ENCODE measurements at places on chromosomes 1 and 21. TPM values are rescaled to one million over a fixed set of nuclear protein-coding genes. Genes with fewer than 3 reads are reported as not detected.

Gene SPATA17
- total RNA-seq = 0.51 TPM

GRCh38 chr1:160459056-160459455 is 58.7 kb downstream of the VANGL2 start:
- DNase-seq = no peak

DNA sequence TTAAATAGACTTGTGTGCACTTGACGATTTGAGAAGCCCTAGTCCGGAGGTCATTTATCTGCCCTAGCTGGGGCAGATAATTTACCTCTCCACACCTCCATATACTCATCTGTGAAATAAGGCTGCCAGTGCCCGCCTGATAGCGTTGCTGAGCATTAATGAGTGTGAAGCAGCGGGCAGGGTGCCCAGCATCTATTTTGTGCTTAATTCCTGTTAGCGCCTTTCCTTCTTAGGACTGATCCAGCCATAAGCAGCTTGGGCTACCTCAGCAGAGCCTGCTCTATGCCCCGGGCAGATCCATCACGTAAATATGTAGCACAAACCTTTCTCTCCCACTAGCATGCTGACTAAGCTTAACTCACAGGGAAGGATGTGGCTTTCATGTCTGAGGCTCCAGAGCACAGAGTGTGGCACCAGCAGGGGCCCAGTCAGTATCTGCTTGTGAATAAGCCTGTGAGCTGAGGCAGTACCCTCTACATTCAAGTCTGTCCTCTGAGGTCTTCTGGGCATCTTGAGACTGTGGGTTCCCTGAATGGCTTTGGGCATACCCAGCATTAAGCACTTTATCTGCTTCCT is 21.5 kb upstream of the RNF187 start:
- no peak for DNase-seq

DNA sequence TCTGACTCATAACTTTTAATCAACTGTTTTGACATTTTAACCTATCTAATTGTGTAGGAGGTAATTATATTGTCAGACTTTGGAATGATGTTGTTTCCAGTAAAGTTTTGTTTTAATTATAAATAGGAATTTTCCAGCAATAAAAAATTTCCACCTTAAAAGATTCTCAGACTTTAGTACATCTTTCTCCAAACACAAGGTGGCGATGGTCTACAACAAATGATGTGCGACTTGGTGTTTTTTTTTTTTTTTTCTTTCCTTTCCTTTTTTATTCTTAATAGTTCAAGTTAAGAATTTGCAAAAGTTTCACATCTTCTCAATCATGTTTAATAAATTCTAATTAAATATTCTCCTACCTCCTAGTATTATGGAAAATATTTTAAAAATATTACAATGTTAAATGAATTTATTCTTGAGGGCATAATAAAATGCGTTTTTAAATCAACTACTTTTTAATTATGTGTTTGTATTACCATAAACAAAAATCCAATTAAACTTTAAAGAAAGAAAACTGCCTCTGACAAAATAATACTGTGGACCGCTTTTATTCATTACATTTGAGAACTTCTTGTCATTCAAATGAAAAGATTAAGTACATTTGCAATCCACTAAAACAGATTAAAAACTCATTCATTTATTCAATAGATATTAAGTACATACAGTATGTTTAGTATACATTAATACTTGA is 4.4 kb upstream of the ADAMTS1 start:
- no peak for DNase-seq

GRCh38 chr1:206797534-206798383 is 25.5 kb upstream of the IL10 start:
- DNase-seq = no peak

DNA sequence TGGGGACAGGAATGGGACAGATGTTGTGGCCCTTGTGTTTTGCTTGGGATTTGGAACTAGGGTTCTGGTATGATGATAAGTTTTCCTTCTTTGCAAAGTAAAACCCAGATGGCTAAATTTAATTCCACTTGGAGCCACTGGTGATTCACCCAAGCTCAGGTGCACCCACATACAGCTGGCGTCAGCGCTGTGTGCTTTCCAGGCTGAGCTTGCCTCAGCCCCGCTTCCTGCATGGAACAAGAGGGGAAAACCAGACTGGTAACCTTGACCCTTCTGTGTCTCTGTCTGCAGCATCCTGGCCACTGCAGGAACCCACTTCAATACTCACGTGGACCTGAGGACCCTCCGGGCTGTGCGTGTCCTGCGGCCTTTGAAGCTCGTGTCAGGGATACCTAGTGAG is 94.2 kb downstream of the CACNA1E start:
- DNase-seq = no peak

Gene TIE1
- total RNA-seq = 46.6 TPM

GRCh38 chr1:8095584-8095983 is 69.5 kb upstream of the ERRFI1 start:
- no peak for DNase-seq

Gene CRP
- total RNA-seq = 0.33 TPM

- DNase-seq = no peak
Observed at GRCh38 chr1:11156441-11156840, 32.7 kb upstream of the ANGPTL7 start.

GRCh38 chr1:113714606-113715269 is 44.5 kb downstream of the PHTF1 start:
- DNase-seq = no peak

- no peak for DNase-seq
Observed at GRCh38 chr1:23422941-23423340, 1.6 kb downstream of the TCEA3 start.

Gene ZNF678
- total RNA-seq = 6.2 TPM

Gene LRP8
- 5.7 TPM for total RNA-seq

GRCh38 chr1:156901966-156902915 is 8.7 kb downstream of the PEAR1 start:
- DNase-seq = no peak

Gene OPRD1
- total RNA-seq = not detected

DNA sequence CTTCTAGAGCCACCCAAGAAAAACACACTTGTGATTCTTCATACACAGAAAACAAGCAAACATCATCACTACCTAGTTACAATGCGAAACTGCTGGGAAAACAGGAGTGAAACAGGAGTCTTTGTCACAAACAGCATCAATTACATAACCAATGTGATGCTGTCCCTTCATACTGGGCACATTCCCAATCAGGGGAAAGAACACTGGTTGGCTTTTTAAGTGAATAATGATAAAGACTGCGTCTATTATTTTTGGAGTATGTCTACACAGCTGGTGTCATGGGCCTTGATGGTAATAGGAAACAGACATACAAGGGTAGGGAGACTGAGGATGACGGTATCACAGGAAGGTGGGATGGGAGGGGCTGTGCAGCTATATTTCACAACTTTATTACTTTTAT is 43.3 kb downstream of the SIPA1L2 start:
- no peak for DNase-seq

Gene OR2AK2
- not detected for total RNA-seq

Gene S100A14
- not detected for total RNA-seq

GRCh38 chr21:44773291-44773932 is 28.2 kb downstream of the UBE2G2 start:
- no peak for DNase-seq

DNA sequence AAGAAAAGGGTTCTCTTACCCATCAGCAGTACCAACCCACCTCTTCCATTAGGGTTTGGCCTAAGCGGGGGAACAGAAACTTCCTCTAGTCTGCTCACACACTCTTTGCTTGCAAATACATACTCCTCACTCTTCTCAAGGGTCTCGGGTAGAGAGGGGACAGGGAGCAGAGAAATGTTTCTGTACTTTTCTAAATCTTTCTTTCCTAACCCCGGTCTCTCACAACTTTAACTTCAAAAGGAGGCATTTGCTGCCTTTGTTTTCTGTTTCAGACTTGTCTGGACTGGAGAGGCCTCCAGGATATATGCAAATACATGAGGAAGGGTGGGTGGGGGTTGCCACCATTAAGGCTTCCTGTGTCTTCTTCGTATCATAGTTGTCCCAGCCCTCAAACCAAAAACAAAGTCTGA is 10.5 kb upstream of the LAX1 start:
- no peak for DNase-seq

Gene CCDC181
- total RNA-seq = 0.51 TPM

DNA sequence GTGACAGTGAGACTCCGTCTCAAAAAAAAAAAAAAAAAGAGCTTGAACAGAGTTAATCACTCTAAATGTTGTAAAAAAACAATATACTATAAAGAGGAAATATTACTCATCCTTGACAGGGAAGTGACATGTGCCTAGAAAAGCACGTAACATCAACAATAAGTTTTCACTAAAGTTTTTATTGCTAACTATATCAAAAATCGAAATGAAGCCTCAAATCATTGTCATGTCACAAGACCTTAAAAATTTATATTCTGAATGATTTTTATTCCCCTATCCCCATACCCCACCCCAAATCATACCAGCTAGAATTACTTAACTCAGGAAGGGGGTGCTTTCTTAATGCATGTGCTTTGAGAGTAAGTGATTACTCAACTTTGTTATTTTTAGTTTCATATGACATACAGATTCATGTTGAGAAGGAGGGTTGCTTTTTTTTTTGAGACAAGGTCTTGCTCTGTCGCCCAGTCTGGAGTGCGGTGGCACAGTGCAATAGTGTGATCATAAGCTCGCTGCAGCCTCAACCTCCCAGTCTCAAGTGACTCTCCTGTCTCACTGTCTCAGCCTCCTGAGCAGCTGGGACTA is 53.6 kb upstream of the MUTYH start:
- no peak for DNase-seq

- DNase-seq = no peak
Observed at GRCh38 chr1:106899644-106900043, 156.8 kb upstream of the PRMT6 start.

DNA sequence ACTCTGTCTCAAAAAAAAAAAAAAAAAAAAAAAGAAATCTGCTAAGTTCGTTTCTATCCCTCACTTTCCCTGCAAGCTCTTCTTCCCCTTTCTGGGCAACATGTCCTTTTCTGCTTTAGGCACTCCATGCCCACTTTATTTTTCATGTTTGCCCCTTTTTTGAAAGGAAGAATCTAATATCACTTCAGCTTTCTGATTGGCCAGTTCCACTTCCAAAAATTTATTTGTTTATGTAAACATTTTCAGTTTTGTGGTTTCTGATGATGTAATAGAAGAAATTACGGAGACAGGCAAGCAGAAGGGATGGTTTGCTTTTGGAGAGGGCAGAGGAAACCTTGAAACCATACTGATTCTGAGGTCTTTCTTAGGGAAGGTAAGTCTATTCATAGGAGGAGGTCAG is 15.1 kb downstream of the IFNAR1 start:
- no peak for DNase-seq

Gene TSEN15
- 32.5 TPM for total RNA-seq

DNA sequence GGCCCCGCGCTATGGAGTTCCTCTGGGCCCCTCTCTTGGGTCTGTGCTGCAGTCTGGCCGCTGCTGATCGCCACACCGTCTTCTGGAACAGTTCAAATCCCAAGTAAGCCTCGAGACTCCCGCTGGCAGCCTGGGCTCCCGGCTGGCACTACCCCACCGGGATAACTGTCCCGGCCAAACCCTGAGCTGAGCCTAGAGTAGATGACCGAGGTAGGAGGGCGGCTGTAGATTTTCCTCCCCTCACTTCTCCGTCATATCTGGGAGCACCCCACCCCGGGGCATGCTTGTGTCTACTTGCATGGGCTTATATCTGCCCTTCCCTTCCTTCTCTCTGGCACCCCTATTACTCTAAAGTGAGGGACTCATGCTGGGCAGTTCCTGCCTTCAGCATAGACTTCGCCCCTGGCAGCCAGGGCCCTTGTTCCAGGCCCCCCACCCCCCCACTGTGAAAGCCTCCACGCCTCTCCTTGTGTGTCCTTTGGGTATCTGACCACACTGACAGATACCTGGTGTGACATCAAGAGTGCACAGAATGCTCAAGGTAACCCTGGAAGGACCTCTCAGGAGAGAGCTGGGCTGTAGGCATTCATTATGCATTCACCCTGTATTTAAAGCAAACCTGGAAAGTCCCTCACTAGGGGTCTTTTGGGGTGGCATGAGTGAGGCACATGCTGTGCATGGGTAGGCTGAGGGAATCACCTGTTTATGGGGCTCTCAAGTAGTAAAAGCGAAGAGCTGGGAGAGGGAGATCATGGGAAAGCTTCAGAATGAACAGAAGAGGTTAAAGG is 485 bp downstream of the EFNA1 start:
- DNase-seq = no peak

GRCh38 chr1:174682419-174683008 is 234.8 kb downstream of the GPR52 start:
- no peak for DNase-seq

Gene CLDN17
- not detected for total RNA-seq

DNA sequence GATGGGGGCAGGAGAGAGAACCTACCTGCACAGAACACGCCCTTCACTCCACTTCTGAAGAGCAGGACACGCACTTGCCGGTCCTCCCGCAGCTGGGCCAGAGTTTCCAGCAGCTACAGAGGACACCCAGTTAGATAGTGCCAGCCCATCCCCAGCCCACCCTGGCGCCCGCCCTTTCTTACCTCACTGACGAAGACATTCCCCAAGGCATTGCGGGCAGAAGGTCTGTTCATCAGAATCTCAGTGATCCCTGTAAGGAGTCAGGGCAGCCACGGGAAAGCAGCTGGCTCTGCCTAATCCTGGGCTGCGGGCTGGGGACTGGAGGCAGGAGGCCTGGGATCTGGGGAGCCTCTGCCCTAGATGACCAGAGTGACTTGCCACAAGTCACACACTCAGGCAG is 10.0 kb downstream of the ECHDC2 start:
- DNase-seq = no peak

DNA sequence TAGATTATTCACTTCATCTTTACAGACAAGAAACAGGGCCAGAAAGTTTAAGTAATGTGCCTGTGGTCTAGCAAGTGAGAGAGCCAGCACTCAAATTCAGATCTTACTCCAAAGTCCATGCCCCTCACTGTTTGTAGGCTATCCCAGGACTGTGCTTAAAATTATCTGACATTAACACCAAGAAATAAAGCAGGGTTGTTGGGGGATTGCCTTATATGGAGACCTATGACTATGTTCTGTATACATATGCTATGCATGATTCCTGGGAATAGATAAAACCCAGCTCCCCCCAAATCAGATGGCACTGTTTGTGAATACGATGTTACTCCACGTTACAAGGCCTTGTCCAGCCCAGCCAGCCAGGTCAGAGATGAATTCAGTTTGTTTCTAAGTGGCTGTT is 131.6 kb upstream of the HOOK1 start:
- DNase-seq = no peak

- no peak for DNase-seq
Observed at GRCh38 chr1:200708769-200709168, 29.9 kb upstream of the CAMSAP2 start.

Gene GNPAT
- 31.2 TPM for total RNA-seq

Gene JAM2
- total RNA-seq = 18.9 TPM

DNA sequence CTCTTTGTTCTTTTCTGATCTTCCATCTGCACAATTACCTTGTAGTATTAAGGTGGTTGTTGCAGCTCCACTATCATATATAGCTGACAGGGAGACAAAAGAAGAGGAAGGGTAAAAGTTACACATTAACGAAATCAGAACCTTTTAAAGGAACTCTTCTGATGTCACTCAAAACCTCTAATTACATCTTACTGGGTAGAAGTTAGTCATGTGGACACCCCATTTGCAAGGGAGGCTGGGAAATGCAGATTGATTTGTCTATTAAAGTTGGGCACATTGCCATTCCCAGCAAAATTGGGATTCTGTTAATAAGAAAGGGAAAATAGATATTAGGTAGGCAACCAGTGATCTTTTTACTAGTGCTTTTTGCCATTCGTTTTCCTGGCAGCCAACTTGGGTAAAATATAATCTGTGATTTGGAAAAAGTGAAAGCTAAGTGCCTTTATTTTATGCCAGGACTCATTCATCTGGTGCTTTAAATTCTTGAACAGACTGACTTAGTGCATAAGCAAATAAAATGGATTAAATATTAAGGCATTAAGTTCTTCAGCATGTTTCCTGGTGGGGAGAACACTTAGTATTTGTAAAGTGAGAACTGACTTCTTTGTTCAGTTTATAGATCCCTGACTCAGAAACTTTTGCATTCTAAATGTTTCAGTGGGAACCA is 71.3 kb downstream of the DNM3 start:
- no peak for DNase-seq

Gene S100A7
- not detected for total RNA-seq
